ENCODE measurements at places on chromosomes 2 and 18. TPM values are rescaled to one million over a fixed set of nuclear protein-coding genes. Genes with fewer than 3 reads are reported as not detected.

DNA sequence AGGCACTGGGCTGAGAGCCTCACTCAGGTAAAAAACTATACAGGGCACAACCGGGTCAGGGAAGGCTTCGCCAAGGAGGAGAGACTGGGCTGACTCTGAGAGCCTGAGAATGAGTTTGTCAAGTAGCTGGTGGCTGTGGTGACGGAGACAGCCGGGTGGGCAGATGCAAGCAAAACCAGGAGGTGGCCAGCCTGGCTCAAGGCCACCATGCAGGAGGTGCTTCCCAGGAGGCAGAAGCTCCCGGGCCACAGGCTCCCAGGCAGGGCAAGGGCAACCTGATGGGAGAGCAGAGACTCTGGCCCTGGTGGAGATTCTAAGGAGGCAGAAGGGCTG, 2.9 kb upstream of the INHBB start:
- no peak for DNase-seq

Gene CHST10
- 8.5 TPM for total RNA-seq

Gene ARHGAP25
- 14.5 TPM for total RNA-seq

GRCh38 chr2:197777823-197778407, 7.2 kb downstream of the BOLL start:
- DNase-seq = no peak

DNA sequence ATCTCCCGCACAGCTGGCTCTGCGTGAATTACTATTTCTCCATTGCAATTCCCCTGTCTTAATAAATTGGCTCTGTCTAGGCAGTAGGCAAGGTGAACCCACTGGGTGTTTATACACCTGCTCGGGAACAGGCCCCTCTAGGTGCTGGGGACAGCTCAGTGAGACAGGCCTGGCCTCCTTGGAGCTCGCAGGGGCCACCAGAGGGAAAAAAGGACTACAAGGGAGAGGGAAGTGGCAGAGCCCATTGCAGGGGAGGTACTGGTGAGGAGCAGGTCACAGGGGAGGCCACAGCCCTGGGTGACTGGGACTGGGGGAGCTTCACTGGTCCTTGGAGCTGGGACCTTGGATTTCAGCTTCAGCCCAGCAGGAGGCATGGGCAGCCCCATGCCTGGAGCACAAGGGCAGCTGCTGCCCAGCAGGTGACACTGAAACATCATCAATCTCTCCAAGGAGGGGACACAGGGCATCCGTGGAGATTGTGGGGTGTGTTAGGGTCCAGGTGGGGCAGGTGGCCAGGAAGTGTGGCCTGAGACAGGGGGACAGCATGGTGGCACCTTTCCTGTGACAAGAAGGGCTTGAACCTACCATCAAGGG, 31.2 kb downstream of the NGEF start:
- DNase-seq = no peak

GRCh38 chr2:27624943-27625342, 3.9 kb downstream of the CCDC121 start:
- DNase-seq = no peak

- DNase-seq = no peak
Measured at GRCh38 chr2:216717491-216717901, 22.1 kb upstream of the IGFBP5 start.

GRCh38 chr2:100070078-100070477, 72.3 kb downstream of the AFF3 start:
- no peak for DNase-seq

Gene CCL20
- not detected for total RNA-seq

DNA sequence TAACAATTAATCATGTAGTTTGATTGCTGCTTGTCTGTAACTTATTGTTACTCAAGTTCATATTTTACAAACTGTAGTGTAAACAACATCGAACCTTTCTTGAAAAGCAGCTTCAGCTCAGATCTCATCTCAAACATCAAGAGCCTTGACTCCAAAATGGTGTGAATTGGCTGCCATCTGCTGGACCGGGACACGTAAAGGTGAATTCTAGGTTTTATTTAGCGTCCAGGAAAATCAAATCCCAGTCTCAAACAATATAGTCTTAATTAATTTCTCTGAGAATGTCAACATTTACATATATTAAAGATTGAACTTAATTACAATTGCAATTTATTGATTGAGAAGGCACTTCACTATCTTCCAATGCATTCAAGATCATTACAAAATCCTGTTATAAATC, 453.0 kb downstream of the GALR1 start:
- no peak for DNase-seq

DNA sequence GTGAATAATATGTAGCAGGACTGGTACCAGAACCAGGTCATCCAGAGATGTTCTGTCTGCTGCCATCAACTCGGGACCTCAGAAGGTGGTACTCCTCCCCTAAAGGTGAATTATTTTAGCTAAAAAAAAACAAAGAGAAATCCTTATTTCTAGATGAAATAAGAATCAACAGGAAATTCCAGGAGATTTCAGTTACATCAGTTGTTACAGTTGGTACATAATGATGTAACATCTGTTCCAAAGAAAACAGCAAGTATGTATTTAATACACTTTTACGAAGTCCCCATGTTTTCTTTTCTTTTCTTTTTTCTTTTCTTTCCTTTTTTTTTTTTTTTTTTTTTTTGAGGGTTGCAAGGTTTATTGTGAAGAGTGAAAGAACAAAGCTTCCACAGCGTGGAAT, 33.6 kb upstream of the CD28 start:
- no peak for DNase-seq

Gene KATNAL2
- total RNA-seq = 5.7 TPM

DNA sequence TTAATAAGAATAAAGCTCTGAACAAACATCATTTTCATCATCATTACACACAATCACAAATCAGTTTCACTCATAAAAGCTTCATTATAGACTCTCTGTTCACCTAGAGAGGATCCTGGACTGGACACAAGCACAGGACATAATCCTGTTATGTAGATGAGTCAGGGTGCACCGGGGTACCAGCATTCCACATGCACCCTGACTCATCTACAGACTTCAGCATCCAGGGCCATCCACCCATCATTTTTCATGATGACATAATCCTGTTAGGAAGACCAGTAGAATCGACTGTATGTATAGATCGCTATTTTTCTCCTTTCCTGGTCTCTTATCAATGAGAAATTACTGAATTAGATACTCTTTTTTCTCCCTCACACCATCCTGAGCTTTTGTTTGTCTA, 73.7 kb upstream of the PIK3C3 start:
- no peak for DNase-seq

Gene DSG4
- not detected for total RNA-seq

Gene GAL3ST2
- total RNA-seq = 0.49 TPM

GRCh38 chr2:42513252-42513918, 19.6 kb upstream of the KCNG3 start:
- no peak for DNase-seq

GRCh38 chr2:232184346-232184745, 194.2 kb upstream of the ALPP start:
- DNase-seq = no peak

DNA sequence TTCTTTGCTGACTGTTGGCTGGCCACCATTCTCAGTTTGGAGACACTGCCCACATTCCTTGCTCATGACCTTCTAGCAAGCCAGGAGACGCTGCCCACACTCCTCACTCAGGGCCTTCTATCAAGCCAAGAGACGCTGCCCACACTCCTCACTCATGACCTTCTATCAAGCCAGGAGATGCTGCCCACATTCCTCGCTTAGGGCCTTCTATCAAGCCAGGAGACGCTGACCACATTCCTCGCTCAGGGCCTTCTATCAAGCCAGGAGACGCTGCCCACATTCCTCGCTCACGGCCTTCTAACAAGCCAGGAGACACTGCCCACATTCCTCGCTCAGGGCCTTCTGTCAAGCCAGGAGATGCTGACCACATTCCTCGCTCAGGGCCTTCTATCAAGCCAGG, 131.3 kb upstream of the CBLN2 start:
- no peak for DNase-seq

DNA sequence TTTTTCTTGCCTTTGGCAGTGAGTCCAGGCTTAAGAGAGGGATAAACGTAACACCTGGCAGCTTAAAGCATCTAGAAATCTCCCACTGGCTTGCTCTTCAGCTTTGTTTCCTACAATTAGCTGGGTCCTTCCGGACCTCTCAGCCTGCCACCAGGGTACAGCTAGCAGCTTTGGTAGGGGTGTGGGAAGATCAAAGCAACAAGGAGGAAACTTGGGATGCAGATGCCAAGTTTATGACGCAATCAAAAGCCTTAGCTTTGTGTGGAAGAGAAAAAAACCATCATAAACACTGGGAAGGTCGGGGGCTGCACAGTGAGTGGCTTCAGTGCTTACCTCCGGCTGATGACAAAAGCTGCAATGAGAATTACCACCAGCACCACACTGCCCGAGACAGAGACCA, 116.9 kb downstream of the EPHA4 start:
- no peak for DNase-seq

Gene BCL11A
- total RNA-seq = 0.99 TPM

- no peak for DNase-seq
Measured at GRCh38 chr18:36139245-36139644, 9.5 kb downstream of the ELP2 start.

Gene SIX3
- not detected for total RNA-seq

- DNase-seq = no peak
Measured at GRCh38 chr18:25284861-25285550, 67.0 kb downstream of the ZNF521 start.

DNA sequence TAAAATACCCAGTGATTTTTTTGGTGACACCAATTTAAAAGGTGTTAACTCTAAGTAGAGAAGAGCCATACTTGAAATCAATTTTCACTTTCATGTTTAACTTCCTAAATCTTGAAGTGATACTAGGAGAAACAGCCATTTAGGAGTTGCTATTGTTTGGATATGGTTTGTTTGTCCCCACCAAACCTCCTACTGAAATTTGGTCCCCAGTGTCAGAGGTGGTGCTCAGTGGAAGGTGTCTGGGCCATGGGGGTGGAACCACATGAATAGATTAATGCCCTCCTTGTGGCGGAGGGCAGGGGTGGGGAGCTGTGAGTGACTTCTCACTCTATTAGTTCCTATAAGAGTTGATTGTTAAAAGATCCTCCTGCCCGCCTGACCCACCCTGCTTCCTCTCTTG, 377.9 kb downstream of the DLGAP1 start:
- DNase-seq = no peak

DNA sequence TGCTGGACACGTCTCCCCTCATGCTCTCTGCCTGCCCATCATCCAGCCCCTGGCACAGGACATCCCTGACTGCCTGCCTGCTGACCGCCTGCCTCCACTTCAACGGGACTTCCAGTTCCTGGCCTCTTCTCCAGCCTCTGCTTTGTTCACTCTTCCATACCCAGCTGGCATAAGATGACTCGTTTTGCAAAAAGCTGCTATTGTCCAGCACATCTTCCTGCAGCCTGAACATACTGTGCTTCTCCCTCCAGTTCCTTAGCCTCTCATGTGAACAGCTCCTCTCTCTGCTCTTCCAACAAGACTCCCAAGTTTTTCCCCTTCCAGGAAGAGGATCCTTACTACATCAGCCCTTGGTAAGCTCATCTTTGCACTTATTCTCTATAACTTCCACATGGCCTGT, 62.4 kb upstream of the SKOR2 start:
- no peak for DNase-seq

DNA sequence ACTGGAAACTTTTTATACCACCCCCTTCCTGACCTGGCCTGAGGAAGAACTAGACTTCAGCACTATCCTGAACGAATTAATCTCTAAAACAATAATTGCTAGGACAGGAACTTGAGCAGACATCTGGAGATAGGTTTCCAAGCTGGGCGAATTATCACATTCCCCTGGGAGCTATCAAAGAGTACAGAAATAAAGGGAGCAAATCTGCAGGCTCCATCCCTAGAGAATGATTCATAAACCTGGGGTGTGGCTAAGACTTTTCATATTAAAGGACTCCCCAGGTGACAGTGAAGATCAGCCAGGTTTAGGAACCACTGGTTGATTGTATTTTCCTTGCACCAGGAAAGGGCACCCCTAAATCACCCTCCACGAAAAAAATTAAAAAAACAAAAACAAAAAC, 105.6 kb upstream of the NOL4 start:
- no peak for DNase-seq

DNA sequence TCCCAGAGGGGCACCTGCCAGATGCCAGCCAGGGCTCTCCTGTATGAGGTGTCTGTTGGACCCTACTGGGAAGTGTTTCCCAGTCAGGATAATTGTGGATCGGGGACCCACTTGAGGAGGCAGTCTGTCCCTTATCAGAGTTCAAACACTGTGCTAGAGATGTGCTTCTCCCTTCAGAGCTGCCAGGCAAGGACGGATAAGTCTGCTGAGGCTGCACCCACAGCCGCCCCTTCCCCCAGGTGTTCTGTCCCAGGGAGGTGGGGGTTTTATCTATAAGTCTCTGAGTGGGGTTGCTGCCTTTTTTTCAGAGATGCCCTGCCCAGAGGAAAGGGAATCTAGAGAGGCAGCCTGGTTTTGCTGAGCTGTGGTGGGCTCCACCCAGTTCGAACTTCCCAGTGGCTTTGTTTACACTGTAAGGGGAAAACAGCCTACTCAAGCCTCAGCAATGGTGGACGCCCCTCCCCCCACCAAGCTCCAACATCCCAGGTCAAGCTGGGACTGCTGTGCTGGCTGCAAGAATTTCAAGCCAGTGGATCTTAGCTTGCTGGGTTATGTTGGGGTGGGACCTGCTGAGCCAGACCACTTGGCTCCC, 324.0 kb upstream of the SETBP1 start:
- no peak for DNase-seq

Gene QPCT
- 6.8 TPM for total RNA-seq

- no peak for DNase-seq
Measured at GRCh38 chr2:13905831-13906230, 726.7 kb upstream of the LRATD1 start.

Gene VWA3B
- total RNA-seq = 0.27 TPM

DNA sequence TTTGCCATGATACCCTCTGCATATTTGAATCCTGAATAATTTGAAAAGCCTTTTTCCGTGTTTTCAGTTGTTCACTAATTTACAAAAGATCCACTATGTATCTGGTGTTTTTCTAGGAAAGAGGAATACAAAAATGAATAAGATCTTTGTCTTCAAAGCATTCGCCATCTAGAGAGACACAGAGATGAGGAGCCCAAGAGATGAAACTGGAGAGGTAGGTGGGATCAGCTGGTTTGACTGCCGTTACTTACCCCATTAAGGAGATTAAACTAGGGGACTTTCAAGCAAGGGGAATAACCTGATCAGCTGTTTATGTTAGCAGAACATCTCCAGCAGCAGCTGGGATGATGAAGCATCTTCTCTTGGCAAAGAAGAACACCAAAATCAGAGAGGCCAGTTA, 150.2 kb upstream of the SATB2 start:
- DNase-seq = no peak

- DNase-seq = no peak
Measured at GRCh38 chr2:182824767-182825158, 41.7 kb downstream of the FRZB start.

Data from thoracic aorta (tissue), 2 donors.